ENCODE measurements at places on chromosomes 4 and X.

DNA sequence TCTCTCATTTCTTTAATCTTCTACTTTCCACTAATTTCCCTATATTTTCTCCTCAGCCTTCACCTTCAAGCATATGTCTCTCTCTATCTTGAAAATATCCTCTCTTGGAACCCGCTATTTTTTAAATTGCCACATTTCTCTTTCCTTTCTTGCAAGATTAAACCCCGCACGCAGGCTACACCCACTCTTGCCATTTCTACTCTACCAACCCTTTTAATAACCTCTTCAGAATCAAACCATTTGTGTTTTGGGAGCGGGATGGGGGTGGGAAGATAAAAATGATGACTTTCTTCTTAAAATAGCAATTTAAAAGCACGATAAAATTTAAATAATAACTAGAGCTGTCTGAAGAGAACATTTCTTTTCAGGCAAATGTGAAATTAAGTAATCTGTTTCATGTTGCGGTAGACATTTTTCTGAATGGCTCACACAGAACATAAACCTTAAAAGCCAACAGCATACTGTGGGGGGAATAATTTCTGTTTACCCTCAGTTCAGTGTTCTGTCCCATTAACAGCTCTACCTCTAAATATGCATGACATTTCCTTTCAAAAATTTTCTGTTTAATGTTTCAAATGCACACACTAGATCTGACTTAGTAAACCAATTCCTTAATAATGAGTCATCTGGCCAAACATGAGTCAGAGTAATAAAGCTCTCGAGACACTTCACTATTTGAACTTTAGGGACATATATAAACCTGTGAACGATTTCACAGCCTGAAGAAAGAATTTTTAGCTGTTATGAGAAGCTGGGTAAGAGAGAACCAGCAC, 20.5 kb downstream of the ARSJ start:
- DNase-seq = no peak

DNA sequence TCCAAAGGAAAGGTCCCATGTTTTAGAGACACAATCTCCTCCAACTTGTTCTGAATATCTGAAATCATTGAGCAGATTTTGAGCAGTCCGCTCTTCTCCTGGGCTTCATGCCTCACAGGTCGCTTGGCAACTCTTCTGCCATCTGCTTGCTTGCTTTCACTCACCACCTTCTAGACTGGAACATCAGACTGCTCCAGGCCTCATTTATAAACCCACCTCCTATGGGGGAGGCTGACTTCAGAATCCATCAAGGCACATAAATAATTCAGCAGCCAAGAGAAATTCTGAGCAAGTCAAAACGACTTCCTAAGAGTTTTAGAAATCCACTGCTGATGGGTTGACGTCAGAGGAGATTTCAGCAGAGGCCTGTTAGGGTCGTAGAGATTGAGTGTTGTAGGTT, 64.1 kb downstream of the FAM184B start:
- no peak for DNase-seq

GRCh38 chr4:79197275-79198009, 128.4 kb downstream of the NAA11 start:
- DNase-seq = no peak

DNA sequence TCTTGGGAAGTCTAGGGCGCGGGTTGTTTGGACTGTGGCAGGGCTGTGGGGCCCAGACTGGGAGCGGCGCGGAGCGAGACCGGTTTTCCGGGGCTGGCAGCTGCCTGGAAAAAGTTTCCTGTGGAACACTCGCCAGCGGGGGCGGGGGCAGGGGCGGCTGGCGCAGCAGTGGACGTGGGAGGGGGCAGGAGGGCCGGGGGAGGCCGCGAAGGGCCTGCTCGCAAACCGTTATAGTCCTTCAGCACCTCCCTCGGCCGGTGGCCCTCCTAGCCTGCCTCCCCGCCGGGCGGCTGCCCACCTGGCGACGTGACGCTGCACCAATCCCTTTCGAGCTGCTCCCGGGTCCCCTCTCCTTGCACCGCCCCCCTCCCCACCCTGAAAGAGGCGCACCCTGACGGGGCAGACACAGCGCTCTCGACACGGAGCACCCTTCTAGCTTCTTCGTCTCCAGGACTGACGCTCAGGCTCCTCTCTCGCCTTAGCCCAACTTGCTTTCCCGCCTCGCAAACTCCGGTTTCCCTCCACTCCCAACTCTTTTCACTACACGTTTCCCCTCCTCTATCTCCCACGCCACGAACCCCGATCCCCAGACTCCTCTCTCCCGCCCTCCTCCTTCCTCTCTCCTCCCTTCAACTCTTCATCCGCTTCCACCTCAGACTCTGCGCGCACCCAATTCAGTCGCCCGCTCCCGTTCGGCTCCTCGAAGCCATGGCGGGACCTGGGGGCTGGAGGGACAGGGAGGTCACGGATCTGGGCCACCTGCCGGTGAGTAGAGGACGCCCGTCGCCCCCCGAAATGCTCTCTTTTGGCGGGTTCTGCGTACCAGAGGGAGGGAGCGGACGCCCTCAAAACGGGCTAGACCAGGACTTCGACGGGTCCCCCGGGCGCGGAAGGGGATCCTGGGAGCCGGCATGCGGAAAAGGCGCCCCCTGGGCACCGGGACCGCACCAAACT, at the start of gene NRK:
NRK (plus strand) TSS at position 402 of the 954 bp plus-strand sequence; CDS start at position 709, 307 bp downstream.
- no peak for DNase-seq

DNA sequence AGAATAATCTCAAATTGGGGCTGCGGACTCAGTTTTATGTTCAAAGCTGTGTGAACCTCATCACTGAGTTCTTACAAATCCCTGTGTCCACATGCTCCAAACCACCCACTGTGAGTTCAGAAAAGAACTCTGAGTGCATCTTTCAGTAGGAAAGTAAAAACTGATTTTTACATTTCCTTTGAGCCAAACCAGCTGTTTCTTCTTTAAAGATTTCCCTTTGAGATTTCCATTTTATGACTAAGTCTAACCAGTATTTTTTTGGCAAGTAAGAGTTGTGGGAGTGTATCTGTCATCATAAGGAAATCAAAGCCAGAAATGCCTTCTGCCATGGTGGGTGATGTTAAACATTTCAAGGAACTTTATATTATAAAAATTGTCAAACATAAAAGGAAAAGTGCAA, 100.0 kb downstream of the TET2 start:
- no peak for DNase-seq

- DNase-seq = no peak
Observed at GRCh38 chr4:78543424-78544125, 8.0 kb upstream of the ANXA3 start.

- no peak for DNase-seq
Observed at GRCh38 chr4:27270435-27270834, 409.8 kb downstream of the STIM2 start.

GRCh38 chr4:176755613-176756012, 37.1 kb downstream of the VEGFC start:
- DNase-seq = no peak

DNA sequence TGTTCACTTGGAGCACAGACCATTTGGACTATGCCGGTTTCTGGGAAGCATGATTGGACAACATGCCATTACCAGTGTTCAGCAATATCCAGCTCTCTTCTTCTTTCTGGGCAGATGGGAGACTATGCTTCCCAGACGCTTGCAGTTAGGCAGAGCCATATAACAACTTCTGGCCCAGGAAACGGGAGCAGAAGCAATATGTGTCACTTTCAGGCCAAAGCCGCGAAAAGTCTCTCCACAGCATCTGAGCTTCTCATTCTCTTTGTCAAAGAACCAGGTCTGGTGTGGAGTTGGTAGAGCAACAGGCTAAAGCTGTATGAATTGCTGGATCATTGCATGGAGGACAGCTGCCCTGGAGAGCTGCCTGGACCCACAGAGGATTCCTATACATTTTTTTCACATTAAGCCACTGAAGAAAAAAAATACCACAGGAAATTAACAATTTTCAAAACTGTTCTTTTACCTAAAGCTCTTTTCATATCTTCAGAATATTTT, 131.4 kb upstream of the FRG1 start:
- DNase-seq = no peak

- no peak for DNase-seq
Observed at GRCh38 chr4:5821665-5822358, 71.1 kb downstream of the CRMP1 start.

DNA sequence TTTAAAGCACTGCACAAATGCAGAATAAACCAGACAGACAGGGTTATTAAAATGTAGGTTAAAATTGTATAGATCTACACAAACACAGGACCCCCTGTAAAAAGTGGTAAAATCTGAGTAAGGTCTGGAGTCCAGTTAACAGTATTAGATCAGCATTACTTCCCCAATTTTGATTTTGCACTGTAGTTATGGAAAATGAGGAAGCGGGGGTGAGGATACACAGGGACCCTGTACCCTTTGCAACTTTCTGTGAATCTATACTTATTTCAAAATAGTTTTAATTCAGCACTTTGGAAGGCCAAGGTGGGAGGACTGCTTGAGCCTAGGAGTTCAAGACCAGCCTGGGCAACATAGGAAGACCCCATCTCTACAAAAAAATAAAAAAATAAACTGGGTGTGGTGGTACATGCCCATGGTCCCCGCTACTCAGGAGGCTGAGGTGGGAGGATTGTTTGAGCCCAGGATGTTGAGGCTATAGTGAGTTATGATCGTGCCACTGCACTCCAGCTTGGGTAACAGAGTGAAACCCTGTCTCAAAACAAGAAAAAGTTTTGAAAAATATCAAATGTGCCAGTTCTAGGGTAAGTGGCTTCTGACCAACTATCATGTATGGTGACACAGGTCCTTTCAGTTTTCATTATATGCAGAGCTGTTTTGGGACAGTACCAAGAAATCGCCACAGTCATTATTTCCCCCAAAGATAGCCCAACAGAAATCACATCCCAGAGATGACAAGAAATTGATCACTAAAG, 17.7 kb downstream of the SEL1L3 start:
- DNase-seq = no peak

DNA sequence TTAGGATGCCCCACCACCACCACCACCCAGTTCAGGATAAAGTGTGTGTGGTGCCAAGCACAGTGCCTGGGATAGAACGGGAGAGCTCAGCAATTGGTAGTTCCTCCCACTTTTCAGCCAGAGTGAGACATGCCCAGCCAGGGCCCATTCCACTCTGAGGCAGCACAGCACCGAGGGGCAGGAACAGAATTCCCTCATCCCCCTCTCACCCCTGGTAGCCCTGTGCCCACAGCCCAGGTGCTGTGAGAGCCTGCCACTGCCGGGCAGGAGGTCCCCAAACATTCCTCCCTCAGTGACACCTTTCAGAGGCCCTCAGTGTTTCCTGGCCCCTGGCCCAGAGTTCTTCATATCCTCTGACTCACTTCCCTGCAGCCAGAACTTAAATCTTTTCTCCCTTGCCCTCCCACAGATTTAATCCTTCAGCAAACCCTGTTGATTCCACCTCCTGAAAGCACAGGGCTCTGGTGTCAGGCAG, 8.1 kb downstream of the RIPPLY1 start:
- no peak for DNase-seq

DNA sequence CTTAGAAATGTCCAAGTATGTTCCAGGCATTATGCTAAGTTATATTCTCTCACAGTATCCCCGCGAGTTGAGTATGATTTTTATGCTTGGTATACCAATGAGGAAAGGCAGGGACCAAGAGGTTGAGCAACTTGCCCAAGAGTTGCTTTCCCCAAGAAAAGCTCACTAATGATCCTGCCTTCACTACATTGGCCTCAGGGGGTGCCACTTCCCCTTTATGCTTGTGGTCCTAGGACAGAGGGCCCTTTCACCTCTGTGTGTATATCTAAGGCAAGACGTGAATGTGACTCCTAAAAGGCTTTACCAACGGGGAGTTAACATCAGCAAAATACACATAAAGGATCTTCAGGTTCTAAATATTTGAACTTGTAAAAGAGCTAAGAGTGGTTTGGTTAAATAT, 164.4 kb upstream of the CPEB2 start:
- DNase-seq = no peak

DNA sequence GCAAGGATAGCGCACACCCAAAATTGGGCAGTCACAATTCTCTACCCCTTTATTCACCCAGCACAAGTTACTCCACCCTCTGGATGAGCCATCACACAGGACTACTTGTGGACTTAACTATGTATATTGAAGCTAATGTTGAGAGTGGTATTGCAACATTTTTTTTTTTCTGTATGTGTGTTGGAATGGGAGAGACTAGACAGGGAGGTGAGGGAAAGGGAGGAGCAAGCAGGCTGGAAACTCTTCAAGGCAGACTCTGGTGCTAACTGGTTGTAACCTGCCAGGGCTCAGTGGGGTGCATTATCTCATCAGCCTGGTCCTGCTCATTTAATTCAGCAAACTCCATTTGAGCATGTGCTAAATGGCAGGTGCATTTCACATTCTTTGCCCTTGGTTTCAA, 18.4 kb upstream of the CWH43 start:
- DNase-seq = no peak

- DNase-seq = no peak
Observed at GRCh38 chrX:43589735-43590134, 66.4 kb upstream of the MAOA start.

GRCh38 chr4:77665381-77666069, 59.9 kb downstream of the CXCL13 start:
- no peak for DNase-seq

DNA sequence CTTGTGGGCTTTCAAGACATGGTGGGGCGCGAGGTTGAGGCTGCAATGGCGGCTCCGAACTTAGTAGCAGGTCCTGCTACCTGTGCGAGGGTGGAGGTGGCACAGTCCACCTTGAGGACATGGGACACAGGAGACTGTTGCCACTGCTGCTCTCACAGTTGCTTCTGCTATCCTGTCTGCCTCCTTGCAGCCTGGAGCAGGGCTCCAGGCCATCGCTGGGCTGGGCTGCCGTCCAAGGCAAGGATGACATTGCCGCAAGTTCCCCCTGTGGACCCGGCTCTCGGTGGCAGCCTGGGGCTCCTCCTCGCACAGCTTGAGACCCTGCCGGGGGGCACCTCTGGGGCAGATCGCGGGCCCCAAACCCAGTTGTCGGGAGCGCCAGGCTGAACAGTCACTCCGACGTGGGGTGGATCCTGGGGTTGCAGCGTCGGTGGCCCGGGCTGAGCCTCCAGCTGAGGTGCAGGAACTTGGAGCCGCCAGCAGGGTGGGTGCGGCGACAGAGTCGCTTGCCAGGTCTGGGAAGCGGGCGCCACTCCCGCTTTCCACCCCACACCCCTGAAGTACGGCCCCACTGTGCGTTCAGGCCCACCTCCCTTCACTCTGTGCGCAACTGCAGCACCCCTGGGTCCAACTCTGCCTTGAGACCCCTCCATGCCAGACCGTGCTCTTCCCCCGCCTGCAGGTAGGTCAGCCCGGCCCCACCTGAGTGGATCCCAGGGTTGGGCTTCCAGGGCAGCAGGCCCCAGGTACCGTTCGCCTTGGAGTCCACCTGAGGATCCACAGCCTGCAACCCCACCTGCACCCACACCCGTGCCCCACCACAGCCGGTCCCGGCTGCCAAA, 192.7 kb upstream of the NUDT6 start:
- no peak for DNase-seq
